ENCODE measurements at places on chromosomes 7 and 10.

DNA sequence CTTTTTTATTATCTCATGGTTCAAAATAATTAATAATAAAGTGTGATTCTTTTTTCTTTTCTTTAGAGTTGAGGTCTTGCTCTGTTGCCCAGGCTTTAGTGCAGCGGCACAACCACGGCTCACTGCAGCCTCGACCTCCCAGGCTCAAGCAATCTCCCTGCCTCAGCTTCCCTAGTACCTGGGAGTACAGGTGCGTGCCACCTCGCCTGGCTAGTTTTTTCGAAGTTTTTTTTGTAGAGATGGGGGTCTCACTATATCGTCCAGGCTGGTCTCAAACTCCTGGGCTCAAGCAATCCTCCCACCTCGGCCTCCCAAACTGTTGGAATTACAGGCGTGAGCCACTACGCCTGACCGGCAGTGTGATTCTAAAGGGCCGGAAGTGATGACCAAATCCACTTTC is 28.0 kb upstream of the MSRB2 start:
- DNase-seq = no peak

DNA sequence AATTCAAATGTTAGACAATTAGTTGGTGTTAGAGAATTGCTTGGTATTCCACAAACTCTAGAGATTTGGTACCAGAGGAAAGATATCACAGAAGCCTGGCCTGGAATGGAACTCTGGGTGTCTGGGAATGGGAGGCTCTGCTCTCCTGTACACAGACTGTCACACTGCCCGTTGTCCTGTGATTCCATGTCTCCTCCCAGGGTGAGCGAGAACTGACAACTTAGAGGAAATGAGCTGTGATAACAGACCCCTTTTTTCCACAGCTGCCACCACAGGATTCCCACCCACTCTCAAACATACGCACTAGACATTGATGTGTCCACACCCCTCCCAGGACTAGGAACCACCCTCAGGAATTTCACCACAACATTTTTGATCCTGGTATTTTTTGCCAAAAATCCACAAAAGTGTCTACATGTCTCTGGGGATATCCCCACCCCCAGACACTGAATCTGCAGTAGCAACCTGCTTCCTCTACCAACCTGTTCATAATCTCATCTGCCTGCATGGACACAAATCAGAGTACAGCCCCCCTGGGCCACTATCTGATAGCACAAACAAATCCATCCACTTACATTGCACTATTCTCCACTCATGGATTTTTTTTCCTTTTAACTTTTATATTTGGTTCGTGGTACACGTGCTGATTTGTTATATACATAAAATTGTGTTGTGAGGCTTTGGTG is 4.7 kb downstream of the ZNF273 start:
- no peak for DNase-seq

- no peak for DNase-seq
Observed at GRCh38 chr7:41931263-41931646, 228.4 kb upstream of the INHBA start.

DNA sequence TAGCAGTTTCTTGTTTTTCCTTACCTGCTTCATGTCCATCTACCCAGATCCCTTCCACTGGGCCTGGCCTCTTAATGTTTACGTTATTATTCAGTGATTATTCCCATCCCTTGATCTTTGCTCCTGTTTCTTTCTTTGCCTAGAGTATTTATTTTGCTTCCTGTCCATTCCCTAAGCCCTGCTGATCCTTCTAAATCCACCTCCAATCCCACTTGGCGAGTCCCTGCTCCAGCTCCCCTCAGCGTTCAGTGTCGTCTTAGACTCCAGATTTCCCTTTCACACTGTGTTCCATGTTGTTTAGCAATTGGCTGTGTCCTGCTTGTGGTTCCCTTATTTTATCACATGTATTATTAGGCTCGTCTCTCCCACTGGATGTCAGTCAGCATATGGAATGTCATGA is 7.3 kb downstream of the PPP2R2D start:
- DNase-seq = no peak

GRCh38 chr10:133388236-133388972 is 5.6 kb upstream of the MTG1 start:
- DNase-seq = no peak

DNA sequence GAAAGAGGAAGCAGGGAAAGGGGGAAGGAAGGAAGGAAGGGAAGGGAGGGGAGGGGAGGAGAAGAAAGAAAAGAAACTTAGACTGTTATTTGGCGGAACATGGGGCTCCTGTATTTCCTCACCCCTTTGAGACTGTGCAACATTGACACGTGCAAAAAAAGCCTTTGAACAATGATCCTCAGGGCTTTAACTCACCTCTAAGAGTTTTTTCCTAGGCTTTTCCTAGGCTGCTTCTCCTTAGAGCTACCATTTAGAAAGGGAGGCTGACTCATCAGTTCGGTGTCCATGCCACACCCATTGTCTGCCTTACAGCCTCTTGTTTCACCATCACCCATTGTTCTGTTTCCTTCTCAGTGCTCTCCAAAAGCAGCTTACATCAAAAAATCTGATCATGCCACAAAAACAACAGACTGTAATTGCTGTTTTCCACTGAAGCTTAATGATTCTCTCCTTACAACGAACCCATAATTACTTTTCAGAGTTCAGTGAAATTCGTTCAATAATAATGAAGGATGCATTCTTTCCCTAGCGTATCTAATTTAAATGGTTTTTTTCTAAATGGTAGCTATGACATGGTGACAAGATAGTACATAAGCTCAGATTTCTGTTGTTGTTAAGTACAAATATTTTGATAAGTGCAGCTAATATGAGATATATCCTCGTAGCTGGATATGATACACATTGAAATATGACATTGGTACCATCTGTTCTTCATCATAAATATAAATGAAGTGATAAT is 90.8 kb downstream of the PRLHR start:
- no peak for DNase-seq
